ENCODE measurements at places on chromosomes 4 and X.

- DNase-seq: no peak
Measured at GRCh38 chr4:80803337-80803736, 227.2 kb upstream of the BMP3 start.

DNA sequence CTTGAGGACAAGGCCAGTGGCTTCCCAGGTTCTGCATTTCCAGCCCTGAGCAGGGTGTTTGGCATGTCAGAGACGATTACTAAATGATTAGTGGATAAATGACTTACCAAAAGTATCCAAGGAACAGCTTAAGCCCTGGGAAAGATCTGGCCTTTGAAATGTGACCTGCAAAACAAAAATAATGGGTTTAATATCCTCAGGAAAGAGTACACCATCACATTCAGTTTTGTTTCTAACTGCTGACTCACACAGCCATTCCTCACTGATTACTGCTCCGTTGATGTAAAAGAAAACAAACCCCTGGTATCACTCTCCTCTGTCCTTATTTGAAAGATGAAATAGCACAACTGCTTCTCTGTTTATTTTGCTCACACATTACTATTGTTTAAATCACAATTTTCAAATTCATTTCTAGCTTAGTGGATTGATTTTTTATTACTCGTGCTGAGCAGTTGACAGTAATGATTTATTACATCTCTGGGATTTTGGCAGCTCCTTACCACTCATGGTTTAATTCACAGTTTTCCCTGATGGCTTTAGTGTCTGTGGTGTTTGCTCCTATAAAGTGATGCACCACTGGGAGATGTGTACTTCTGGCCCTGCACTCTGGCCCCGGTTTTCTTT lies 117.0 kb downstream of the CBLL2 start:
- DNase-seq: no peak

DNA sequence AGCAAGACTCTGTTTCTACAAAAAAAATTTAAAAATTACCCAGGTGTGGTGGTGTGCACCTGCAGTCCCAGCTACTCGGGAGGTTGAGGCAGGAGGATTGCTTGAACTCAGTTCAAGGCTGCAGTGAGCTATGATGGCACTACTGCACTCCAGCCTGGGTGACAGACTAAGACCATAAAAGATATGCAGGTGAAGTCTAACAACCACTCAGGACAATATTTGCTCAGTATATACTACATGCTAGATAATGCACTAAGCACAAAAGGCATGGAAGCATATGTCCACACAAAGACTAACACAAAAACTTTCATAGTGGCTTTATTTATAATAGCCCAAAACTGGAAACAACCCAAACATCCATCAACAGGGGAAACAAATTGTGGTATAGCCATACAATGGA lies 57.7 kb upstream of the TXK start:
- no peak for DNase-seq

DNA sequence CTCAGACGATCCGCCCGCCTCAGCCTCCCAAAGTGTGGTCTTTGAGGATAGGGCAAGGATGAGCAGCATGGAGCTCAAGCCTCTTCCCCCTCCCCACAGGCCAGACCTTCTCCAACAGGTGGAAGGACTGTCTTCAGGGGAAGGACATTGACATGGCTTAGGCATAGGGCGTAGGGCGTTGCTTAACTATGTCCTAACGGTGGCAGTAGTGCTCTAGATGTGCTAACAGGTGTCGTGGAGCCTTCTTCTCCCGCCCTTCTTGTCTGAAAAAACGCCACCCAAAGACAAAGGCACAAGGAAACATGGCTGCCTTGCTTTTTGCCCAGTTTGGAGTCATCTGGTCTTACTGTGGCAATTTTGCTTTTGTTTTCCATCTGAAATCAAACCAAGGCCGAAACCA lies 219.8 kb downstream of the OR13H1 start:
- DNase-seq: no peak

GRCh38 chr4:136113921-136114320 lies 1418.4 kb downstream of the PCDH18 start:
- DNase-seq: no peak

DNA sequence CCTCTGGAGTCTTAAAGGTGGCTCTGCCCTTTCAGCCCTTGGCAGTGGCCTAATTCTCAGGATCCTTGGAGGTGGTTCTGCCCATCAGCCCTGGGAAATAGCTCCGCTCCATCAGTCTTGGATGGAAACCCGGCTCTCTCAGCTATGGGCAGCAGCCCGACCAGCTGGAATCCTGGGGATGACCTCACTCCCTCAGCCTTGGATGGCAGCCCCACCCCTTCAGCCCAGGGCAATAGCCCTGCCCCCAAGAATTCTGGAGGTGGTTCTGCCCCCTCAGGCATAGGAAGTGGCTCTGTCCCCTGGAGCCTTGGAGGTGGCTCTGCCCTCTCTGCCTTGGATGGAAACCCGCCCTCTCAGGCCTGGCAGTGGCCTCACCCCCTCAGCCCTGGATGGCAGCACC lies 127.7 kb downstream of the RBMX2 start:
- DNase-seq: no peak

- DNase-seq: no peak
Measured at GRCh38 chrX:134167591-134168203, 69.3 kb upstream of the CCDC160 start.

DNA sequence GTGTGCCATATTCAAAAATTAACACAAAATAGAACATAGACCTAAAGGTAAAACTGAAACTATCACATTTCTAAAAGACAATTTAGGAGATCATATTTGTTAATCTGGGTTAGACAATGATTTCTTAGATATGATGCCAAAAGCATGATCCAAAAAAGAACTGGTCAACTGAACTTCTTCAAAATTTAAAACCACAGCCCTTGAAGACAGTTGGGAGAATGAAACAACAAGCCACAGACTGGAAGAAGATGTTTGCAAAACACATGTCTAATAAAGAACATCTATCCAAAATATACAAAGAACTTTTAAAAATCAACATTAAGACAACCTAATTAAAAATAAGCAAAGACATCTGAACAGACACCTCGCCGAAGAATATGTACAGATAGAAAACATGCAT lies 19.5 kb downstream of the COMMD8 start:
- DNase-seq: no peak

GRCh38 chrX:153999359-154000037 lies 20.2 kb downstream of the IRAK1 start:
- no peak for DNase-seq

- DNase-seq: peak; percentile 40
Measured at GRCh38 chr4:184514121-184514988, 40.0 kb upstream of the IRF2 start.

DNA sequence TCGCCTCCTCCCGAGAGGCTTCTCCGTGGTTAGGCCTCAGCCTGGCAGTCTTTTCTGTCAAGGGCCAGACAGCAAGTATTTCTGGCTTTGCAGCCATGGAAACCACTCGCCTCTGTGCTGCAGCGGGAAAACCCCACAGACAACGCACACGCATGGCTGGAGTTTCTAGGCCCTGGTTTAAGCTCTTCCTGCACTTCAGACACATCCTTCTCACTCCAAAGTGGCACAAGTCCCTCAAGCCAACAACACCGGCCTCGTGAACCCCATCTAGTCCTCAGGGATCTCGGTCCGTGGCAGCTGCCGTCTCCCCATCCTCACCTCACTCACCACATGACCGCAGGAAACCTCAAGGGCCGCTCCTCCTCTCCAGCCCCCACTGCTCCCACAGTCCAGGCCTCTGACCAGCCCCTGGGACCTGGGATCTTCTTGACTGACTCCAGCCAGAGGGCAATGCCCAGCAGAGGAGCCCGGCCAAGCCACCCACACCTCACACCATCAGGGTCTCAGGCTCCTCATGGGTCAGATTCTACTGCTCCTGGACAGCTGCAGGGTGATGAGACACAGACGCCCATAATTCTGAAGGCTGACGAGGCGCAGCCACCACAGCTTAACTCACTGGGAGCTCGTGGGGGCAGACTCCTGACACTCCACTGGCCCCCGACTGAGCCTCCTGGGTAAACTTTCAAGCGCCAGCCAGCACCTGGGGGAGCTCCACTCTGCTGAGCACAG lies 21.7 kb downstream of the LETM1 start:
- DNase-seq: no peak

- DNase-seq: no peak
Measured at GRCh38 chr4:99868126-99868596, 26.1 kb downstream of the LAMTOR3 start.

DNA sequence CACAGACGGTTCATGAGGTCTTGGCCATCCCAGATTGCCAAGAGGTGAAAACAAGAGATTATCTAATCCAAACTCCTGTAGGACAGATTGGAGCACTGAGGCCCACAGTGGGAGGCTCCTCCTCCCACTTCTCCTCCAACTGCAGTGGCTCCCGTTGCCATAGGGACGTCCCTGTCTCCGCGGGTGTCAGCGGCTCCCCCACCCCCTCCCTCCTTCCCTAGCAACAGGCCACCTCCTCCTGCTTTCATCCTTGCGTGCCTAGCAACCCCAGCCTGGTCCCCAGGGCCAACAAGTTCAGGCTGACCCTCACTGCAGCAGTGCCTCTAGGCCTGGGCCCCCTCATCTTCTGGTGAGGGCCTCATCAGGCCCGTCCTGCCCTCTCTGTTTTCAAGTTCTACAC lies 6.8 kb upstream of the IQSEC2 start:
- peak; percentile 32 for DNase-seq

DNA sequence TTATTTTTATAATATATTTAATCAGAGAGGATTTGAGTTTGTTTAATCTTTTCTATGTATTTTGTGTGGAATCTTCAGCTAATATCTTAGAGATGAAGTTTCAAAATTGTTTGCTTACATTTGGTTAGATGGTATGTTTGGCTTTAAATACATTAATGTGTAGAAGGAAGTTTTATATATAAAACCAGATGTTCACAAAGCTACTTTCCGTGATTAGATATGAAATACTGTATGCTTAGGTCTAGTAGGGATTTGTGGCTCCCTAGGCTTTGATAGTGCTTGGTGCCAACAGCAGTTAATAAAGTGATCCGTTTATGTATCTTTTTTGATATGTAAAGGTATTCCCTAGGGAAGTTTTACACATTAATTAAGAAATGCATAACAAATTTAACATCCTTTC lies 223.0 kb downstream of the ARHGAP10 start:
- no peak for DNase-seq

DNA sequence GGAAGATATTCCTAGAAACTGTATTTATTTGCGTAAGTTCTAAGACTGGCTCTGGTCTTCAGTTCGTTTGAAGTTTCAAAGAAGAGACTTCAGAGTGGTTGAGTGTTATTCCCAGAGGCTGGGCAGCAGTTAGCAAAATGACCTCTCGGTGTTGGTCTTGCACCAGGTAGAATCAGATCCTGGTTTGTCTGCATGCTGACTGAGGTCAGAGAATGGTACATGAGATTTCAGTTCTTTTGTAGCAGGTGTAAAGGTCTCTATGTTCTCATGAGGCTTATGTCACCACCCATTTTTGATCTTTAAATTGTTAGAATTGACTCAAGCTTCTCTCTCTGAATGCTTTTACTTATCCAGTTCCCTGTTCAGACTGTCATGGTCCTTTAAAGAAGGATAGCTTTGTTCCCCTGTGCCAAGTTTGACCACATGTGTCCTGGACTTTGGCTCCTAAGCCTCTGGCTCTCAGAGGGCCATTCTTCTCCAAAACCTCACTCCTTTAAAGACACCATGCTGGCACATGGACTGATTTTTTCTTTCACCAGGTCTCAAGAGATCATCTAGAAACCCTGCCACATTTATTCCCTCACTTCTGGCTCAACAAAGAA lies 355.8 kb upstream of the BOD1L1 start:
- no peak for DNase-seq

DNA sequence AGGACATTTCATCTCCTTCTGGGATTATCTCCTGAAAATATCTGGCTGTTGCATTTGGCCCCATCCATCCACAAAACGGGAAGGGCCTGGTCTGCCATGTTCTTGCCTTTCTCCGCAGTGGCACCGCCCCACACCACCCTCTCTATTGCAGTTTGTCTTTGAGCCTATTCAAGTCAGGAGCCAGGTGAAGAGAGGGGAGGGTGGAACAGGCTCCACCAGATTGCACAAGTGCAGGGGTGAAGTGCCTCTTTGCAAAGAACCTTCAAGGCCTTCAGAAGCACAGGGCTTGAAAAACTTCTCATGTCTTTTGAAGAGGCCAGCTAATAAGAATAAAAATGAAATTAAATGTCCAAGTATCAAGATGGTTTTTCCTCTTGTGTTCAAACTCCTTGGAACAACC lies 28.7 kb downstream of the RS1 start:
- DNase-seq: no peak

DNA sequence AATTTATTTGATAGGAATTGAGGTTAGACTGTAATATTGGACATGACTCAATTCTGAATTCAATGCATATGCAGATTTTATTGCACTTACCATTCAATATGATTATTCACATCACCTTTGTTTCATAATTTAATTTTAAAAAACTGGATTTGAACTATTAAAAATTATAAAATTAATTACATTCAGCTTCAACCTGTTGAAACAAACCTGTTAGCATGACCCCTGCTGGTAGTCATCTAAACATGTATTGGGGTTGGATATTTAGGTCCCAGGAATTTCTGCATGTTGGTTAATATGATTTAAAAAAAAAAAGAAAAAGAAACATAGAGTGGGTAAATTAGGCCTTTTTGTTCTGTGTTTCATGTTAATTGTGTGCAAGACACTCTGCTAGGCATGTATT lies 85.9 kb downstream of the ARSJ start:
- DNase-seq: no peak

DNA sequence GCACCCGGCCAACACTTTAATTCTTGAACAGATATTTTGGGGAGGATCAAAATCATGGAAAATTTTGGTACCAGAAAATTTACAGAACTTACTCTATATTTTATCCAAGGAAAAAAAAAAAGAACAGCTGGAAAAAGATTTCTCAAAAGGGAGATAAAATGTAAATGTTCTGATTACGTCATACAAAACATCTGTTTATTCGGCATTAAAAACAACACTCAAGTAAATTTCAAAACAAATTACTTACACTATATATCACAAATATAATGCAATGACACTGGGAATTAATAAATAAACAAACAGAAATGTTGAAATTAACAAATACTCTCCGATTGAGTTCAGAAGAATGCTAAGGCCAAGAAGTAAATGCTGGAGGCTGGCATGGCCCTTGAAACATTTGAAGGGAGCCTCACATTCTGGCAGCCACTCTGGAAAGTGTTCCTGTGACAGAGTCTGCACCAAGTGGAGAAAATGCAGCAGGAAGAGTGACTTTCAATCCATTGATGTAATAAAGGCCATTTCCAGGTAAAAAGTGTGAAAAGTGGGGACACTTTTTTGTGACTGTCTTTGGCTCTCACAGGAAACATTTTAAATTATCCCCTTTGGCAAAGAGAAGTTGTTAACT lies 486.0 kb upstream of the CTSO start:
- no peak for DNase-seq

DNA sequence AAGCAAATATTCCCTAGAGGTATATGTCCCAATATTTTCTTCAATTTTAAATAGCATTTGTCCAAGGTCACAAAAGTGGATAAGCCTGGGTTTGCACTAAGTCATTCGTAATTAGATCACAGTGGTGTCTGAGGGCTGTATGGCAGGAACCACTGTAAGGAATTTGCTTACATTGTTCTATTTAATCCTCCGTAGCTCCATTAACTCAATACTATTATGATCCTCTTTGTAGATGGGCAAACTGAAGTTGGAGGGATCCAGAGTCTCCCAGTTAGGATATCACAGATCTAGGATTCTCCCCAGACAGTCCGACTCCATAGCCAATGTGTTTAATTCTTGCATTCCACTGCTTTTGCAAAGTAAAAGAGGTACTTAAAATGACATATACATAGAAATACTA lies 242.7 kb upstream of the DCAF8L1 start:
- no peak for DNase-seq

GRCh38 chr4:181202240-181202639 lies 1041.0 kb upstream of the TENM3 start:
- no peak for DNase-seq
